ENCODE measurements at places on chromosomes 3 and 15.
A peak's percentile ranks its signal among the peaks of the same experiment; 100 is the strongest.

GRCh38 chr3:155032918-155033317, 47.2 kb upstream of the MME start:
- DNase-seq = no peak

- DNase-seq = no peak
Observed at GRCh38 chr15:65115086-65115485, at the start of gene UBAP1L. TSS of gene UBAP1L (minus strand) at chr15:65115200. CDS start at chr15:65106215, 8,985 bp downstream.

GRCh38 chr15:34360298-34360697, 6.7 kb downstream of the LPCAT4 start:
- DNase-seq = no peak

DNA sequence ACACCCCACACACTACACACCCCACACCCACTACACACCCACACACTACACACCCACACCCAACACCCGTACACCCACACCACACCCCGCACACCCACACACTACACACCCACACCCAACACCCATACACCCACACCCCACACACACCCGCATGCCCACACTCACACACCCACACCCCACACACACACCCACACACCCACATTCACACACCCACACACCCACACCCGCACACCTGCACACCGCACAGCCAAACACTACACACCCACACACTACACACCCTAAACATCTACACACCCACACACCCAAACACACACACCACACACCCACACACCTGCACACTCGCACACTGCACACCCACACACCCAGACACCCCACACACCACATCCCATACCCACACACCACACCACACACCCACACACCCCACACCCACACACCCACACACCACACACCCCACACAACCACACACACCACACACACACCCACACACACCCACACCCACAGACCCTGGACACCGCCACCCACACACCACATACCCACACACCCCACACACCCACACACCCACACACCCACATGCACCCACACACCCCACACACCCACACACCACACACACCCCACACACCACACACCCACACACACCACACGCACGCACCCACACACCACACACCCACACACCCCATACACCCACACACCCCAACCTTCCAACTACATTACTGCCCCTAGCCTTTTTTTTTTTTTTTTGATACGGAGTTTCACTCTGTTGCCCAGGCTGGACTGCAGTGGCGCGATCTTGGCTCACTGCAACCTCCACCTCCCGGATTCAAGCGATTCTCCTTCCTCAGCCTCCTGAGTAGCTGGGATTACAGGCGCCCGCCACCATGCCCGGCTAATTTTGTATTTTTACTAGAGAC, 16.9 kb downstream of the CEP19 start:
- DNase-seq = no peak

DNA sequence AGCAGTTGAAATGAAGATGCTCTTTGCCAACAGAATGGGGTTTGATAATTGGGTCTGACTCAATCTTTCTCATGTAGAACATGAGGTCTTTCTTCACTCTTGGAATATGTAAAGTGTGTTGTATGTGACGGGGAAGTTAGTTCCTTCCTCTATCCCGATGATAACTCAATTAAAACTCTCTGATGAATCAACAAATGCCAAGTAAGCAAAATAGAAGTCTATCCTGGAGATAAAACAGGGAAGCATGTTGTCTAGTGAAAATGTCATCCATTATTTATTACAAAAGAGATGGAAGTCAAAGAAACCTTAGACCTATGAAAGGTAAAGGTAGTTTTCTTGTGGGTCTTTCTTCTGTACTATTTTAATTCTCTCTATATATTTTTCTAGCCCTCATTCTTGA, 274.2 kb upstream of the ARRDC4 start:
- no peak for DNase-seq

- no peak for DNase-seq
Observed at GRCh38 chr15:39411102-39411989, 169.5 kb upstream of the THBS1 start.

DNA sequence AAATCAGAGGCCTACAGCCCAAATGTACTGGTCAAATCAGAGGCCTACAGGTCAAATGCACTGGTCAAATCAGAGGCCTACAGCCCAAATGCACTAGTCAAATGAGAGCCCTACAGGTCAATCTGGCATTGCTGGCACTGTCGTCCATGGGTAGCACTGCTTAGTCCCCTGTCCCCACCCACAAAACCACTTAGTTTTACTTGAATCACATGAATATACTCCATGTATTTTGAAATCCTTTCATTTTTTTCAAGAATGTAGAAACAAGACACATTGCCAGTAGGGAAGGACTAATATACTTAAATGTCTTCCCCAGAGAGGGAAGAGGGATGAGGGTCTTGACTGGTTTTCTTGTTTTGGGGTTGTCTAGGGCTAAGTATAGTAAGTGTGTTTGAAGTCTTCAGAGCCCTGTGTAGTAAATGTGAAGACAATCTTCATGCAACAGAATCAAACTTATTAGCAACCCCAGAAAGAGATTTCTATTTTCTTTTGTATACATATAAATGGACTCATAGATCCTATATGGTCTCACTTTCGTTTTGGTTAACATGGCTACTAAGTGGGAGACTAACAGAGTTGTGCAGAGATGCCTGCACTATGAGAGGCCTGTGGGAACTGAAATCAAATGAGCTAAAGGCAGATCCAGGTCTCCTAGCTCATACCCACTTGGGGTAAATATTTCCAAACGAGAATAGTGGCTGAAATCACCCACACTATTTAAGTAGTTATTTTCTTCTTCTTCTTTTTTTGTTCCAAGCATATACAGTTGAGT, 38.3 kb upstream of the DCUN1D1 start:
- no peak for DNase-seq

- DNase-seq = no peak
Observed at GRCh38 chr15:69451951-69452691, 497 bp upstream of the RPLP1 start.

GRCh38 chr3:21392526-21392925, 358.5 kb downstream of the ZNF385D start:
- DNase-seq = no peak

GRCh38 chr3:98770261-98771039, 7.3 kb downstream of the ST3GAL6 start:
- no peak for DNase-seq

GRCh38 chr3:101050866-101051265, 57.6 kb upstream of the ABI3BP start:
- no peak for DNase-seq

DNA sequence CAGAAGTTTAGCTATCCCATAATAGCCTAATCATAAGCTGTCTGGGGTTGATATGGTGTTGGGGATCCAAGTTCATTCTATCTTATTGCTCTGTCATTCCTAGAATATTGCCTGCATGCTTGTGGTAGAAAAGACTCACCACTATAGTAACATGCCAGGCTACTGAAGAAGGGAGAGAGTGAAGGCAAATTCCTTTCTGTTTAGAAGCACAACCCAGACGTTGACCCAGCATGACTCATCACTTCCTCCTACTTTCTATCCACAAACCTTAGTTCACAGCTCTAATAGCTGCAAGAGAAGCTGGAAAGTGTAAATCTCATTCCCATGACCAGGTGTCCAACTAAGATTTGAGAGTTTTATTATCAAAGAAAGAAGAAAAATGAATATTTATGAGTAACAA, 57.8 kb upstream of the NMD3 start:
- no peak for DNase-seq

DNA sequence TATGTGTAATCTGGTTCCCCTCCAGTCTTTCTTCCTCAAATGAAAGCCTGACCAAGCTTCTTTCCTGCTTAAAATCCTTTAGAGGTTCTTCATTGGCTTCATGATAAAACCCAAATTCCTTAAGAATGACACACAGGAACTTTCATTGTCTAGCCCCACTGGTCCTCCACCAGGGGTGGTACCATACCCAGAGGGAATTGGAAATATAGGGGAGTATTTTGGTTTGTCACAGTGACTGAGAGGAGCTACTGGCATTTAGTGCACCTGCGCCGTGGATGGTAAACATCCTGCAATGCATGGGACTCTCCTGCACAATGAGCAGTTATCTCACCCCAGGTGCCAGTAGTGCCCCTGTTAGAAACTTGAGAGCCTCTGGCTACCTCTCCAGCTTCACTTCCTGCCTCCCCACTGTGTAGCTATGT, 10.8 kb downstream of the ZWILCH start:
- DNase-seq = no peak

DNA sequence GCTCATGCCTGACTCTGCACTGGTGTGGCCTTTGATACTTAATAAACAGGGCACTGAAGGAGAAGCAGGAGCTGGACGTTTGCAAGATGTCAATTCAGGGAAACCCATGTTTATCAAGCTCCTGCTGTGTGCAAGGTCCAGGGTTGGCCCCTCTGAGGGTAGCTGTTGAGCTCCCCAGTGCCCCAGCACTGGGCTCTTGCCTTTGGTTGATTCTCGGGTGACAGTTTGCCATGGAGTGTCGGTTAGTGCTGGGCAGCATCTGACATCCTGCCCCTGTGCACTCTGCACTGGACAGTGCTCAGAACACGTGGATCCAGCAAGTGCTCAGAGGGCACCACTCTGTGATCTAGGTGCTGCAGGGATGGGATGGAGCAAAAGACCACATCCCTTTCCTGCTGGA, 7.3 kb downstream of the HDAC11 start:
- no peak for DNase-seq

GRCh38 chr15:95709959-95710695, 620.4 kb upstream of the NR2F2 start:
- DNase-seq = no peak

DNA sequence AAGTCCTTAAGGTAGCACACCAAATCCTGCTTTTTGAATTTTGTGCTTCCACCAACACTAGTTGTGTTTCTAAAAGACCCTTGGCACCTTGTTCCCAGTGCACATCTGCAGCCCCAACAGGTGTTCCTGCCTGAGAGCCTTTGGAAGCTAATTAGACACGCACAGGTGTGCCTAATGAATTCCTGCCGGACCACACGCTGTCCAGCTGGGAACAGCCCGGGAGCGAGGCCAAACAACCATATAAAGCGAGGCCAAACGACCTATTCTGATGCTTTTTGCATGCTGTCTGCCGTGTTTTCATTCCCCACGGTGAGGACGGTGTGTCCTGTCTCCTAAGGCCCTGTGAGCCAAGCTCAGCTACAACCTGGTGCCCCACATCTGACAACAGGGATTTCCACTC, 99.5 kb downstream of the ATG7 start:
- no peak for DNase-seq

DNA sequence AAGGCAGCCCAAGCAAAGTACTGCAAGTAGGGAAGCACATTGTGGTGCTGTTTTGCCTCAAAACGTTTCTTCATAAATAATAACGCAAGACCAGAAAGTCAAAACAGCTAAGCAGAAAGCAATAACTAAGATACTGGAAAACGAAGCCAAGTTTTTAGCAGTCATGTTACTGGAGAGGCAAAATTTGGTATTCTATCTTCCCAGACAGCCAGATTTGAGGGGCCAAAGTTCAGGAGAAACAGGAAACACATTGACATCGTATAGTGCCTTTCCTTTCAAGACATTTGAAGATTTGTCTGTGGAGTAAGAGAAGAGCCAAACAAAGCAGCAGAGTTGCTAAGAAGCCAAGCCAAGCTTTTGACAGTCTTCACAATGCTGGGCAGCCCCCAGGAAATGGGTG, 843.6 kb upstream of the NECTIN3 start:
- DNase-seq = no peak

- DNase-seq = no peak
Observed at GRCh38 chr15:25989327-25989726, 126.2 kb upstream of the ATP10A start.

DNA sequence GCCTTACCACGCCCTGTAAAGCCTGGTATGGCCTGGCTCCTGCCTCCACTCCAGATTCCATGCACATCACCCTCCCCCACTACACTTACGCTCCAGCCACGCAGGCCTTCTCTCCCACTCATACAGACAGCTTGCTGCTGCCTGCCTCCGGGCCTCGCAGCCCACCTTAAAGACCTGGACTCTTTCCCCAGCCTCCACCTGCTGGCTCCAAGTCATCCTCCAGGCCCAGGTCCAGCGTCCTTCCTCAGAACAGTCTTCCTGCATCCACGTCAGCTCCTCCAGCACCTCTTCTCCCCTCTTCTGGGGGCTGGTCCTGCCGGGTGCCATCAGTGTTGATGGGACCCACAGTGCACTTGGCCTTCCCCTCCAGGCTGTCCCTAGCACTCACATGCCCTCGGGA, 75.5 kb downstream of the NUP210 start:
- no peak for DNase-seq

- no peak for DNase-seq
Observed at GRCh38 chr3:152113413-152113812, 155.3 kb upstream of the MBNL1 start.

DNA sequence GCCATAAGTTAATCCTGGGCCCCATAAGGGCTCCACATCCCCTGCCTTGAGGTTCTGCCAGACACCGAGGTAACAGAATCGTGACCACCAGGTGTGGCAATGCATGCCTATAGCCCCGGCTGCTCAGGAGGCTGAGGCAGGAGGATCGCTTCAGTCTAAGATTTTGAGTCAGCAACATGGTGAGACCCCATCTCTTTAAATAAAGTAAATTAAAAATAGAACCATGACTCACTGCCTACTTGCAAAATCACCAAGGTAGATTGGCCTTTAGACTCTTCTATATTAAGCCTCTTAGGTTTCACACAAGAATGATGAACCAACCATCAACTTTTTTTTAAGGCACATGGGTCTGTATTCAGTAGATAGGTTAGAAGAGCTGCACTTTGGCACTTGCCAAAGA, 9.7 kb downstream of the WDR5B start:
- no peak for DNase-seq

DNA sequence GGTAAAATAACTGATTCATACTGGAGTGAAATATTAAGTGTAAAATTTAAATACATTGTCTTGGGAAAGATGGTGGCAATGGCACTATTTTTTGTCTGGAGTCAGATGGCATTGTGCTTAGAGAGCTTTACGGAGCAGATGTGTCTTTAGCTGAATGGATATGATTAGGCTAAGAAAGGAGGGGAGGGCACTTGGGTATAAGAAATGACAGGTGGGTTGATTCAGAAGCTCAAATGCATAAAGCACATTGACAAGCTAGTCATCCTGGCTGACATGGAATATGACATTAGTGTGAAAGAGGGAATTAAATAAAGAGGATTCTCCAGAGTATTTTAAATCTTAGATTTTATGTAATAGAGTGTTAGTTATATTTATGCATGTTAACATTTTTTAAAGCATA, 570.1 kb upstream of the CBLB start:
- DNase-seq = no peak

GRCh38 chr3:142003291-142003690, 126.8 kb downstream of the ATP1B3 start:
- DNase-seq = no peak

DNA sequence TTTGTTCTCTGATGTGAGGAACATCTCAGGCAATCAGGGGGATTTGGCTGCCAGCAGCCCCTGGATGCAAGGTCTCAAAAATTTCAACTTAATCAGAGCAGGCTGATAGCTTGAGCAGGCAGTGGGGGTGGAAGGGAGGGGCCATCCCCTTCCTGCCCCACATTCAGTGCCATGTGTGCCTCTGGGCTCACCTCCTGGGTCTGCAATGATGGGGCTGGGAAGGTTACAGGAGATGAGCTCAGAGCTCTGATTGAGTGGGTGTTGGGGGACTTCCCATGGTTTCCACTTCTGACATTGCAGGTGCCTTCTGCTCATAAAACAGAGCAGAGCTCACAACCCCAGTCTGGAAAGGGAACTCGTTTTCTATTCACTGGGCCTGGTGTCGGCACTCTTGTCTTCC, 37.0 kb downstream of the PARP16 start:
- DNase-seq = peak; percentile 2

GRCh38 chr15:71753346-71753745, 57.0 kb upstream of the NR2E3 start:
- DNase-seq = no peak

GRCh38 chr3:194619741-194620140, 13.5 kb downstream of the TMEM44 start:
- no peak for DNase-seq

Measured in activated CD4-positive, CD25-positive, alpha-beta regulatory T cell treated with anti-CD3 and anti-CD28 coated beads, Interleukin-2, amount 50 U/mL, for 16 hours (primary cell).